ENCODE measurements at places on chromosomes 13 and 19.

DNA sequence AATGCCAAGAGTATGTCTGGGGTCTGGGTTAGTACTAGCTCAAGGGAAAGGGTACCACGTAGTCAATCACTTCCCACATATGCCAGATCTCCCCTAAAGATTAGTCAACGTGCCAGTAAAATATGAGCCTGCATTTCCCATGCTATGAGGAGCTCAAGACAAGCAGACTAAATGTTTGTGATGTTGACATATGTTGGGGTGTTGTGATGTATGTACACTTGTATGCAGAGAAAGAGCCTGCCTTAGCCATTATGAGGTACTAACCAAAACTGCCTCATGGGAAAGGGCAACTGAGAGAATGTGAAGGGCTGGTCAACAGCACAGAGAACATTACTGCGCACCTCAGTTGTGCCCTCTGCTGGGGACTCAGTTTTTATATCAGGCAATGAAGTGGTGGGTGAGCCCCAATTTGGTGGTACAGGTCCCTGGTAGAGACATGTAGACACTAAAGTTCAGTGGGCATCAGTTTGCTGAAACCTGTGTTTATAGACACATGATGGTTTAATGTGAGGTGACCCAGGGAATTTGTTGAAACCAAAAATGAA, 287.0 kb downstream of the DCT start:
- no peaks in the 10 kb centered on the region for H3K36me3 ChIP-seq
- no peak overlapping the region for H3K4me3 ChIP-seq
- H3K27me3 ChIP-seq: peaks cover 11% of the 10 kb centered on the region
- H3K27ac ChIP-seq: no peak overlapping the region

GRCh38 chr19:35673121-35673804, 6.9 kb downstream of the UPK1A start:
- H3K4me1 ChIP-seq: no peaks in the 10 kb centered on the region
- H3K4me3 ChIP-seq: no peak overlapping the region
- H3K27ac ChIP-seq: no peak overlapping the region
- no peaks in the 10 kb centered on the region for H3K27me3 ChIP-seq
- no peak for DNase-seq
- no peaks in the 10 kb centered on the region for H3K36me3 ChIP-seq

GRCh38 chr19:49069026-49069425, 3.5 kb downstream of the KCNA7 start:
- DNase-seq: no peak
- H3K4me3 ChIP-seq: no peak overlapping the region
- H3K27me3 ChIP-seq: peaks cover 10% of the 10 kb centered on the region

DNA sequence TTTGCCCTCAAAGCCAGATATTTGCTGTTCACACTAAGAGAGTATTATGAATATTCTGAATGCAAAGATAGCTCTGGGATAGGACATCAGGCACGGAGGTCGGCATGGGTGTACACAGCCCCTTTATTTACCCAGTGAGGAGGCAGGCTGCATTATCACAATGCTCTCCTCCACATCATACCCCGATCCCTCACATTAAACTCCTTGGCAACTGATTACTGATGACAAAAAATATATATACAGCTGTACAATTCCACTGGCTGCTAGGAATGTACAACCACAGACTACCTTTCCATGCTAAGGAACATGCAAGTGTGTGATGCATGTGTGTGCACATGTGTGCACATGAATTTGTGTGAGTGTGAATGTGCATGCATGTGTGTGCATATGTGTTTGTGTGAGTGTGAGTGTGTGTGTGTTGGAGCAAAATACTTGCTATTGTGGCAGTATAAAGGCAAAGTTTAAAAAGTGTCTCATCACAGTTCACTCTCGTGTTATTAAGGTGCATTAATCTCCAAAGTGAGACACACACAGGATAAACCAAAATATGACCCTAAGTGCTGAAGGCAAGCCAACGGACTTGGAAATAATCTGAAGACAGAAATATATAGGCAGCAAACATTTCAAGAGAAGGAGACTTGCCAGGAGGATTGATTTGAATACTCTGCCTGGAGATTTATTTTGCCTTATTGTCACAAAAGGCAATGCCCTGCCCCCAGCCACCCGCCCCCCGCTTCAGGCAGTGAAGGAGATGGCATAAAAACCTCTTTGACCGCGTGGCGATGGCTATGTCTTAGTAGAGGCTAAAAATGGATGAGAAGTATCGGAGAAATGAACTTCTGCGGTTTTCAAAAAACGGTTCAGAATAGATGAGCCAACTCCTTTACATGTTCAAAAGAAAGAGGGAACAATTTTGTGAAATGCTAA, 274.8 kb downstream of the TSHZ3 start:
- no peak overlapping the region for H3K27ac ChIP-seq

GRCh38 chr13:37747071-37747612, 122.4 kb downstream of the TRPC4 start:
- no peak overlapping the region for H3K4me3 ChIP-seq
- H3K36me3 ChIP-seq: no peaks in the 10 kb centered on the region
- H3K27me3 ChIP-seq: no peaks in the 10 kb centered on the region
- H3K27ac ChIP-seq: no peak overlapping the region

- no peak overlapping the region for H3K4me3 ChIP-seq
- H3K36me3 ChIP-seq: no peaks in the 10 kb centered on the region
- no peaks in the 10 kb centered on the region for H3K4me1 ChIP-seq
- H3K27me3 ChIP-seq: no peaks in the 10 kb centered on the region
Observed at GRCh38 chr13:113654175-113654560, 3.8 kb downstream of the ATP4B start.

- peaks cover 20% of the 10 kb centered on the region for H3K36me3 ChIP-seq
- H3K4me3 ChIP-seq: peak overlapping the region; percentile 76
- peak overlapping the region; percentile 95 for H3K27ac ChIP-seq
- DNase-seq: peak; percentile 38
- peaks cover 40% of the 10 kb centered on the region for H3K4me1 ChIP-seq
Observed at GRCh38 chr19:33374236-33374714, 766 bp downstream of the CEBPG start.

GRCh38 chr19:35118268-35119020, 2.8 kb downstream of the FXYD3 start:
- no peaks in the 10 kb centered on the region for H3K4me1 ChIP-seq
- H3K36me3 ChIP-seq: no peaks in the 10 kb centered on the region
- H3K27me3 ChIP-seq: no peaks in the 10 kb centered on the region

DNA sequence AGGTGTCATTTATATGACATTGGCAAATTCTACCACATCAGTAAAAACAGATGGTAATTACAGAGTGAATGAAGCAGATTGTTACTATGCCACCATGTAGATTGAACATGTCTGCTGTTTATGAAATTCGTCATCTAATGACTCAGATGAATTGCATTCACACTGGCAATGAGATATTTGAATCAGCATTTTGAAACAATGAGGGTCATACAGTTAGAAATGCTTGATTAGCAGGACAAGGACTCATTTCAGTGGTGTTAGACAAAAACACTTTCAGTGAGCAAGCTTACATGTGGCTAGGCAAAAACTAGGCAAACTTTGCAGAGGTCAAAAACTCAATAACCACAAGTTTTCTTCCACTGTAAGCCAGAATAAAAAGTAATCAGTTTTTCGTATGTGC, 1165.0 kb downstream of the SLITRK1 start:
- no peak overlapping the region for H3K27ac ChIP-seq
- DNase-seq: no peak
- no peak overlapping the region for H3K4me3 ChIP-seq
- no peaks in the 10 kb centered on the region for H3K27me3 ChIP-seq
- H3K4me1 ChIP-seq: no peaks in the 10 kb centered on the region
- H3K36me3 ChIP-seq: no peaks in the 10 kb centered on the region
